ENCODE measurements at places on chromosomes 5 and 9.

DNA sequence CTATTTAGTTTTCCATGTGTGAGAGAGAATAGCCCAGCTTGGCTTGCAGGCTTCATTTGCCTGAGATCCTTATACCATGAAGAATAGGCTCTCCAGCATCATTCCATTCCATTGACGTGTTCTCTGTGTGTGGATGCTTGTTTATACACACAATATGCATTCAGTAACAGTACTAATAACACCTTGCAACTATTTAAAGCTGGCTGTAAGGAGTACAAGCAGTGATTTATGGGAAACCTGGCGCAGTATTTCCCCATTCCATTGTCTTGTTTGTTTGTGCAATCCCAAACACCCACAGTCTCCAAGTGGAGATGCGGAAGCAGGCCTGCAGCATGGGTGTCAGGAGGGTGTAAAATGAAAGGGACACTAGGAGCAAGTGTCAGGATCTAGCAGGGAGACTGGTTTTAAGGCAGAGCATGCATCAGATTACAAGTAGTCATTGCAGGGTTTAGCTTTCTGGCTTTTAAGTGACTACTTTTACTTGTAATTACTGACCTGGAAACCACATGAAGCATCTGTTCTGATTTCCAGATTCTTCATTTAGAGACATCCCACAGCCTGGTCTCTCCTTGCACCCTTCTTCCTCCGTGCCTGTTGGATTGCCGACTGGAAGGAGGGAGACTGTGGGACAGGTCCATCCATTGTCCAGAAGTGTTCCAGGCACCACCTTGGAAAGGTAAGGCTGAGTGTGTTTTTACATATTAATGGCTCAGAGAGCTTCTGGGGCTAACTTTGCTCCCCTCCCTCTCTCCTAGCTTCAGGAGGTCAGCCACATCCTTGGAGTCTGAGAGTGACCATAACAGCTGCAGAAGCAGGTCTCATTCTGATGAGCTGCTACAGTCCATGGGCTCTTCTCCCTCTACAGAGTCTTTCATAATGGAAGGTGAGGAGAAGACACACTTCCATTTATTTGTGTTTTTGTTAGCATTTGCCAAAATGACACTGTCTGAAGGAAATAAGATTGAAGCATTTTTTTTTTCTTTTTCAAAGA, 241.6 kb downstream of the ARHGEF28 start:
- no peak for DNase-seq

GRCh38 chr9:16325966-16326365, 544.5 kb downstream of the BNC2 start:
- DNase-seq = no peak

DNA sequence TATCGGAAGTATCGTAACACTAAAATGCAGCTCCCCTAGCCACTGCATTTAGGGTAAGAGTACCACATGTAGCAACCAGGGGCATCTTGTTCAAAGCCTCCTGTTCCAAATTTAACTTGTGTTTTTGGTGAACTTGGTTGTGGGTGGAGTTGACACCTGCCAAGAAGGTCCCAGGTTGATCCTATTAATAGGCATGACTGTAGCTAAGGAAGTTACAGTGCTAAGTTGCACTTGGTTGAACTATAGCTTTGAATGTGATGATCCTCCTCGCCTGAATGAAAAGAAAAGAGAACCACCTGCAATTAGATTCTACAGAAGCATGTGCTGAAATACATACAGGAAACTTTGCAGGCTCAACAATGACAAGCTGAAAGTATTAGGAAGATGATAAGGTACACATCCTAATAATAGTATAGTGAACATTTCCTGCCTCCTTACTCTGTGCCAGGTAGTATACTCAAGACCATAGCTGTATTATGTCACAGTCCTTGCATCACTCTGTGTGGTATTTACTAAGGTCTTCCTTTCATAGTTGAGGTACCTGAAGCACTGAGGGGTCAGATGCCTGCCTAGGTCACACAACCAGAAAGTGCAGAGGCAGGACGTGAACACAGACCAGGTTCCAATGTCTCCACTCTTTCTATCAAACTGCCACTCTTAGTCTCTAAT, 64.5 kb upstream of the PIP5K1B start:
- no peak for DNase-seq

DNA sequence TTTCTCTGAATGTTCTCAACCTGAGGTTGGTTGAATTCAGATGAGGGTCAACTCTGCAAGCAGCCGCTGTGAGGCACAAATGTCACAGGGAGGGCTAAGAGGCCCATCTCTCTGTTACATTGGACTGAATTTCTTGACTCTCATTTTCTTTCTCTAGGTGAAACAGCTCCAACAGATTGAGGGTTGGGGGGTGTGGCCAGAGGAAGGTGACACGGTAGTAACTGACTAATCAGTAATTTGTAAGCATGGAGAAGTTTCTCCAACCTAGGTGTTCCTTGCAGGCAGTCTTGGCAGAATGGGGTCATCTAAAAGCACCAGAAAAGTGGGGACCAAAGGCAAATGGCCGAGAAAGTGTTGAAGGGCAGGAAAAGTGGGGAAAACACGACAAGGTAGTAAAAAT, 16.8 kb downstream of the CCT5 start:
- DNase-seq = no peak

- no peak for DNase-seq
Measured at GRCh38 chr5:30103052-30103451, 1090.4 kb upstream of the CDH6 start.

- DNase-seq = no peak
Measured at GRCh38 chr5:140338336-140338735, 8.1 kb downstream of the HBEGF start.

DNA sequence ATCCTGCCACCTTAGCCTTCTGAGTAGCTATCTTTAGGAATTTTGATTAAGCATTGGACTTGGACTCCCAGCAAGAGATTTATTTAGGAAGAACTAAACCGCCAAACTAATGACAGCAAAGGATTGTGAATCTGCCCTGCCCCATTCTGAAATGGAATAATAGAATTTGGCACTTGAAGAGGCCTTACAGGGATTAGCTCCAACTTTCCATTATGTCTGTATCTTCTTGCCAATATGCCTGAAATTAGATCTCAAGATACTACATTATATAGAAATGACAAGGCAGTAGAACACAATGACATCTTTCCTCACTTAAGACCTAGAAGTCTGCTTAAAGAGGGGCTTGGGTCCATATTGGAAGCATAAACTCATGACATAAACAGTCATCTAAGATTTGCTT, 77.0 kb upstream of the DPYSL3 start:
- DNase-seq = no peak

DNA sequence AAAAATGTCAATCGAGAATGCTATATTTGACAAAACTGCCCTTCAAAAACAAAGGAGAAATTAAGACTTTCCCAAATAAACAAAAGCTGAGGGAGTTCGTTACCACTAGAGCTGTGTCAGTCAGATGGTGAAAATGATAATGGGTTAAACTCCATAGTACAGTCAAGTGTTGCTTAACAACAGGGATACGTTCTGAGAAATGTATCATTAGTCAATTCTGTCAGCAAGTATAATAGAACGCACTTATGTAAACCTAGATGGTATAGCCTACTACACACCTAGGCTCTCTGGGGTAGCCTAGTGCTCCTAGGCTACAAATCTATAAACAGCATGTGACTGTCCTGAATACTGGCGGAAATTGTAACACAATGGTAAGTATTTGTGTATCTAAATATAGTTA, 138.7 kb downstream of the DRD1 start:
- DNase-seq = no peak

DNA sequence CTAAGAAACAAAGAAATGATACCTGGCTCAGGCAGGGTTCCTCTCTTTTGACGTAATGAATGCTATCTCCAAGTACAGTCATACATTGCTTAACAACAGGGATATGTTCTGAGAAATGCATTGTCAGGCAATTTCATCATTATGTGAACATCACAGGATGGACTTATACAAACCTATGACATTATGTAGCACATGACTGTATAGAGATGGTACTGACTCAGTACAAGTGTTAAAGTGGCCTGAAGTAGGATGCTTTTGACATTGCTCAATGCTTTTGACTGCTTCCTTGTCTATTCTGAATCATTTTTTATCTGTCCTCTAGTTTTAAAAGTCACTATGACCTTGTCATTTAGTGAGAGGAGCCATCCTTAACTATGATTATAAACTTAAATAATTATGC, 147.6 kb downstream of the NR2F1-AS1 start:
- DNase-seq = no peak

- DNase-seq = no peak
Measured at GRCh38 chr5:39640552-39640951, 215.8 kb upstream of the DAB2 start.

DNA sequence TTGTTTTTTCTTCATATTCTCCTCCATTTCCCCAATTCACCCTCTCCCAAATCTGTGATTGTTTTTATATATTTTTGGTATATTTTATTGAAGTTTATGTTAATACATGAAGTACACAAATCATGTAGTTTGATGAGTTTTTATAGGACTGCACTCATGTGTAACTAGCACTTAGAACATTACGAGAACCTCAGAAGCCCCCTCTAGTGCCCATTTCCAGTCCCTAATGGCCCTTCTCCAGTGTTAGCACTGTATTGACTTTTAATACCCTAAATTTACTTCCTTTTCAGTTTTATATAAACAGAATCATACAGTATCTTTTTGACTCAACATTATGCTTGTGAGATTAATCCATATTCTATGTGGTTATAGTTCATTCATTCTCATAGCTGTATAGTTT, 18.5 kb upstream of the FKTN start:
- no peak for DNase-seq

- DNase-seq = no peak
Measured at GRCh38 chr5:168481330-168481788, 4.9 kb upstream of the RARS1 start.

DNA sequence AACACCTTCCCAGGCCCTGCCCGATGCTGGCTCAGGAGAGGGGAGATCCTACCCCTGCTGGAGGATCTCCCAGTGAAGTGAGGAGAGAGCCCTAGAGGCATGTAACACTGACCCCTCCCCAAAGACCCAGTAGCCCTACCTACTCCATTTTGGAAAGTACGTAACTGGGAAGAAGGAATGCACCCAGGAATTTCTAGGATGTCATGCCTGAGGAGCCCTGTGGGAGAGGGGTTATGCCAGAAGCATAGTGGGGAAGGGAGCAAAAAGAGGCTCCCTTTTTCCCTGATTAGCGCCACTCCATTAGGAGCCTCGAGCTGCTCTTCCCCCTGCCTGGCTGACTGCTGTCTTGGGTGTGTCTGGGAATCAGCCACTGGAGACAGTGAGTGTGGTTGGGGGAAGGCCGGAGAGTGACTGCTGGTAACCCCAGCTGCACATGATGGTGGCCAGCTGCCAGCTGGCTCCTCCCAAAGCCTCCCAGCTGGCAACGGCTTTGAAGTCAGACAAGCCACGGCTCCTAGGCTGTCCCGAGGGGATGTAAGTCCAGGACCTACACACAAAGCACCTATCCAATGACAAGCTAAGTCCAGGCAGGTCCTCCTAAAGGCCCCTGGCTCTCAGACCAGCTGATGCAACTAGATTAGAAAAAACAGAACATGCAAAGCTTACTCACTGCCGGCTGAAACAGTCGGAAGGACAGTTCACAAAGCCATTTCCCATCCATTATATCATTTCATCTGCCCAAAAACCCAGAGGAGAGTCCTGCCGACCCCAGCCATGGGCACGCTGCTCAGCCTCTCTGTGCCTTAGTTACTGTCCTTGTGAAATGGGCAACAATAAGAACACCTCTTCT, 136.5 kb upstream of the ABCA1 start:
- DNase-seq = peak; percentile 70

DNA sequence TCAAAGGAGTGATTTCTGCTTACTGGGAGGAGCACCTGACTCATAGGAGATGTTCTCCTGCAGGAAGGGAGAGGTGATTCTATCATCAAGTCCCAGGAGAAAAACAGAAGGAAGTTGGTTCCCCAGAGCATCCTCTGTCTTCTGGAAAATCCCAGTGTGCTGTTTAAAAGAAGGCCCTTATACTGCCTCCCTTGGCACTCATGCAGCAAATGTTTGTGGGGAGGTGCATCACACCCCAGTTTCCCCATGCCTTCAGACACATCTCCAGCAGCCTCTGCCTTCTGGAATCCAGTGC, 63.1 kb downstream of the PPARGC1B start:
- no peak for DNase-seq

DNA sequence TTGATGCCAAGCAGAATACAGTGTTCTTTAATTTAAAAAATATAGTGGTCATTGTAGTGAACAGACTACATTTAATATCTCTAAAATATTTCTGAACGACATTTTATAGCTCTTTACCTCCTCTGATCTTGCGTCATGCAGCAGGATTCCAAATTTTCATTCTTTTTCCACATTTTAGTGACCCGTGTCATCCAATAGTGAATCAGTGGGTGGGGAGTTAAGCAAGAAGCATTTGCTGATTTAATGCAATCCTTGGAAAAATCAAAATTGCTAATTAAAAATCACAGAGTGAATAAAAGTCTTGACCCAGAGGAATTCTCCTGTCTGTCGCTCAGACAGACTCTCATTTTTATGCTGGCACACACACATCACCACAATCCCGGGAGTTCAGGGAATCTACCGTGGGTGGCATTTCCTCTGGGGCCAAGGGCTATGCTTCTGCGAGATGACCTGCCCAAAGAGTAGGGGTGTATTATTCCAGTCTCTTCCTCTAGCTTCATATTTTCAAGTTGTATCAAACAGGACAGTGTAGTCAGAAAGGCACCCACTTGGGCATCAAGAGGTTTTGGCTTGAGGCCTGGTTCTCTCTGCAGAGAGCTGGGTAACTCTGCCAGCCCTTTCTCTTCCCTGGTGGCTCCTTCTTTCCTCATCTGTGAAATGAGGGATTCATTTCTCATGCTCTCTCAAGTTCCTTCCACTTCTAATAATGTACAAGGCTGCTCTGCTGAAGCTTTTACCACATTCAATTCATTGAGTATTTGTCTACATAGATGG, 24.8 kb upstream of the OTP start:
- no peak for DNase-seq

DNA sequence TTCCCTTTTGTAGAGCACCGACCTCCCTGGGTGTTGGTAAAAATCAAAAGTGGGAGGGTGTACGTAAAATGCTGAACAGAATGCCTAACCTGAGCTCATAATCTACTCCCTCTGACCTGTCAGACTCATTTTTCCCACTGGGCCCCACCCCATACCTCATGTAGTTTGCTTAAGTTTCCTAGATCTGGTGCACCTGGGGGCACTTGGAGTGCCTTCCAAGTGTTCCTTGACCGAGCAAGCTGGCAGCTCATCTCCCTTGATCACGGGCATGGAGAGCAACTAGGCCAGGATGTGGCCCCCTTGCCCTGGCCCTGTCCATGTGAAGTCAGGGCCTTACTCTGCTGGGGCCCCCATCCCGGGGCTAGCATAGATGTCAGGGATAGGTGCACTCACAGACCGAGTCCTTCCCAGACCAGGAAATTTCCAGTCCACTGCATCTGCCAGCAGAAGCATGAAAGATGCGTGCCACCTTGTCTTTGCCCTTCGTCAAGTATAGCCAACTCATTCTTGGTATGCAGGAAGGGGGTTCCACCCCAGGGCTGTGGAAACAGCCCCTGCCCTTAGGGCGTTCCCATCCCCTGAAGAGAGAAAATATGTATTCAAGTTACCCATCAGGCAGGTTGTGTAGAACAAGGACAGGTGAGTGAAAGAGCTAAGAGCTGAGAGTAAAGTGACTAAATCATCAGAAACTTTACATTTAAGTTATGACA, 41.9 kb downstream of the SLC22A5 start:
- DNase-seq = no peak

- peak; percentile 66 for DNase-seq
Measured at GRCh38 chr9:36006549-36007315, 30.0 kb upstream of the RECK start.

GRCh38 chr9:123536455-123536868, 180.5 kb downstream of the CRB2 start:
- DNase-seq = no peak

Measured in GF-D8 (cell line).